ENCODE measurements at places on chromosomes 7 and 10.

DNA sequence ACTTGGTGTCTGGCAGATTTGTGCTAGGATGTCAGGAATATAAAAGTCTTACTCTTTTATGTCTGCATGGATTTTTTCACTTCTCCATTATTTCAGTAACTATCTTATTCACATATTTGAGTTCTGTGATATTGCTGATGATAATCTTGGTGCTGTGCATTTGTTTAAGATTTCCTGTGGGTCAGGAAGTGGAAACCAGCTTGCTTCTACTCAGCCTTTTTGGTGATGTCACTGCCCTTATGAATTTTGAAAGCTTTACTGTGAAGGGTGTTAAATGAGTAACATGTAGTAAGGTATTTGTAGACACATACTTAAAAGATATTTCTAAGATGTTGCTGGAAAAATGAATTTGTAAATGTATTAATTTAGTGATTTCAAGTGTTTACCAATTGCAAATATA lies 69.5 kb upstream of the VOPP1 start:
- no peak for DNase-seq

DNA sequence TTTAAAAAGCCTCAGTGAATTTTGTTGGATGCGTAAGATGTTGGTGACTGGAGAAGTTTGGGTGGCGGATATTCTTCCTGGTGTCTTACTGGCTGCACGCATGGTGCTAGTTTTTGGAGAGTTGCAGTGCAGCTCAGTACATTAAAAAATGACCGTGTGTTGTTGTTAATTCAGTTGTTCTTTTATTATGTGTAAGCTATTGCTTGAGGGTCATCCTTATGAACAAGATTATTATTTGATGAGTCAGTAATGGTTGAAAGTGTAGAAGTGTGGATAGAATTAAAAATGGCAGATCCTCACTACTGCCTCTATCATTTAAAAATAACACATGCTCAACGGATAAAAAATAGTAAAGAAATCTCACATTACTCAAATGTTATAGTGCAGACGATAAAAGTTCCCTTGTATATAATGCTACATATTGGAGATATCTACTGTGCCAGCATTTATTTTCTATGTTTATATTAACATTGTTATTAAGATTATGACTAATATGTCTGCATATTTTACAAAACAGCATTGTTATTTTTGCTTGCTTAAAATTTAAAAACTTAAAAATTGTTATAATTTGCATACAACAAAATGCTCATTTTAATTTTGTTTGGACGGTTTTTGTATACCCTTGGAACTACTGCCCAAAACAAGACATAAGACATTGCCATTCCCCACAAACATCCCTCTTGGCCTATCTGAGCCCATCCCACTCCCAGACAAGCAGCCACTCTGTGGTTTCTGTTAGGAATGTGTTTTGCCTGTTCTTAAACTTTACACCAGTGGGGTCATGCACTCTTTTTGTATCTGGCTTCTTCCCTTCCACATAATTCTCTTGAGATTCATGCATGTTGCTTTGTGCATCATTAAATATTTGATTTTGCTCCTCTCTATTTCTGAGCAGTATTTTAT lies 142.0 kb downstream of the DOCK1 start:
- DNase-seq, result no peak

DNA sequence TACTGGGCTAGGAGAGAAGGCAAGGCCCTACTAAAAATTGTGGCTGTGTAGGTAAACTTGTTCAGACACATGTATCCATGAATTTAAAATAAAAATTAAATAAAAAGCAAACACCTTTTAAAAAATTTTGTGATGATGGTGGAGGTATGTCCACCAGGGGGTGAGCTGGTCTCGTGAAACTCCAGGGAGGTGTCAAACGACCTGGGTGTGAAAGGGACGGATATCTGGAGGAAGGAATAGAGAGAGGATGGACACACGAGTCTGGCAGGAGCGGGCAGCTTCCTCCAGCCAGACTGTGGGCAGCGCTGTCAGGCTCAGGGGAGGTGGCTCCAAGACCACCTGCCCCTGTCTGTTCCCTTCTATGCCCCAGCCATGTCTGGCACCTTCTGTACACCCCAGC lies 34.8 kb upstream of the DMBT1 start:
- no peak for DNase-seq

GRCh38 chr7:18974803-18975202 lies 142.6 kb downstream of the TWIST1 start:
- peak; percentile 59 for DNase-seq

- peak; percentile 44 for DNase-seq
Observed at GRCh38 chr10:17742918-17743317, 9.1 kb upstream of the TMEM236 start.

DNA sequence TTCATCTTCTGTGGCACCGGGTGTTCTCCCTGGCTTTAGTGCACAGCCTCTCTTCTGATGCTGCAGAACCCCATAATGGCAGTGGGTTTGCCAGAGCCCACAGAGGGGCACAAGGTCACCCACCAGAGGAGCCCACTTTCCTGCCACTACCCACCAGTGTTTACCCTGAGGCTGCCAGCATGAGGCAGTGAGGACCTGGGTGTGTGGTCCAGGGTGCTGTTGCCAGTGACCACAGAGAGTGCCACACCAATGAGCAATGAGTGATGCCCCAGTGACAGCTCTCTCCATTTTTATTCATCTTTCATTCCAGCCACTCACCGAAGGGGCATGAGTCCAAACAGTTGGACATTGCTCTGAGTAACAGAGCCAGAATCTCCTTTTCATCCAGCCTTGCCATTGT lies 34.8 kb downstream of the MTURN start:
- peak; percentile 86 for DNase-seq

GRCh38 chr10:100339236-100339635 lies 7.8 kb upstream of the SCD start:
- no peak for DNase-seq

- DNase-seq, result no peak
Observed at GRCh38 chr7:46611508-46611907, 690.4 kb upstream of the IGFBP3 start.

- DNase-seq, result no peak
Observed at GRCh38 chr7:9945857-9946256, 1027.8 kb upstream of the PHF14 start.
